ENCODE measurements at places on chromosomes 11 and 22.
A peak's percentile ranks its signal among the peaks of the same experiment; 100 is the strongest.

GRCh38 chr11:83156996-83157593 is at the start of gene PCF11:
PCF11 (plus strand) TSS chr11:83157131; CDS start chr11:83157440, 309 bp downstream.
- no peak for DNase-seq

DNA sequence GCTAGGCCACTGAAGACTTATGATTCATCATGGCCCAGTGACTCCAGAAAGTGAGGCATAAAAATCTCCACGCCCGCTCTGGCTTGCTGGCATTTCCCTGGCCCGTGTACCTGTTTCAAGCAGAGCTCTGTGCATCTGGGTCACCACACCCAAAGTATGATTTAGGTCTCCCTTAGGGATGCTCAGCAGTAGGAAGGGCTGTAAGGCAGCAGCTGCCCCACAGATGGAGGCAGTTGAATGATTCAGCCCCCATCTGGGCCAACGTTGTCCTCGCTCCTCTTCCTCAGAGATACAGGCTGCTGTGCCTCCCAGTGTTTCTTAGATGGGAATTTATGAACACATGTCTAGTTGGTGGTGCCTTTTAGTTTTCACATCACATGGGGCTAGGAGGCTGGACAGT is 21.6 kb downstream of the GPR83 start:
- no peak for DNase-seq

GRCh38 chr11:96105197-96105895 is 181.4 kb upstream of the MTMR2 start:
- no peak for DNase-seq

- no peak for DNase-seq
Measured at GRCh38 chr11:32935462-32936029, 42.9 kb downstream of the QSER1 start.

- no peak for DNase-seq
Measured at GRCh38 chr22:26127126-26127525, 42.1 kb upstream of the SEZ6L start.

DNA sequence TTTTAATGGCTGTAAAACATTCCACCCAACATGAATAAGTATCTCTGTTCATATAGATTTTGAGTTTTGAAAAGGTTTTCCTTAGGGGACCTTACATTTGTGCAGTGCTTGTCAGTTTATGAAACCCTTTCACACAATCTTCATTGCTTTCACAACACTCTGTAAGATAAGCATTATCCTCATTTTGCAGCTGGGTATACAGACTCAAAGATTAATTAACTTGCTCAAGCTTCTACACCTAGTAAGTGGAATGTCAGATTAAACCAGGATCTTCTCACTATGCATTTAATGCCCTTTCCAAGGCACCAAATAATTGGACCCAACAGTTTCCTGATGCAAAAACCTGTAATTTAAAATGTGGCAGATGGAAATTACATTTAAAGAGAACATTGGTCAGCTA is 11.6 kb upstream of the GAB2 start:
- no peak for DNase-seq

GRCh38 chr11:82732734-82733443 is 775 bp downstream of the FAM181B start:
- no peak for DNase-seq

DNA sequence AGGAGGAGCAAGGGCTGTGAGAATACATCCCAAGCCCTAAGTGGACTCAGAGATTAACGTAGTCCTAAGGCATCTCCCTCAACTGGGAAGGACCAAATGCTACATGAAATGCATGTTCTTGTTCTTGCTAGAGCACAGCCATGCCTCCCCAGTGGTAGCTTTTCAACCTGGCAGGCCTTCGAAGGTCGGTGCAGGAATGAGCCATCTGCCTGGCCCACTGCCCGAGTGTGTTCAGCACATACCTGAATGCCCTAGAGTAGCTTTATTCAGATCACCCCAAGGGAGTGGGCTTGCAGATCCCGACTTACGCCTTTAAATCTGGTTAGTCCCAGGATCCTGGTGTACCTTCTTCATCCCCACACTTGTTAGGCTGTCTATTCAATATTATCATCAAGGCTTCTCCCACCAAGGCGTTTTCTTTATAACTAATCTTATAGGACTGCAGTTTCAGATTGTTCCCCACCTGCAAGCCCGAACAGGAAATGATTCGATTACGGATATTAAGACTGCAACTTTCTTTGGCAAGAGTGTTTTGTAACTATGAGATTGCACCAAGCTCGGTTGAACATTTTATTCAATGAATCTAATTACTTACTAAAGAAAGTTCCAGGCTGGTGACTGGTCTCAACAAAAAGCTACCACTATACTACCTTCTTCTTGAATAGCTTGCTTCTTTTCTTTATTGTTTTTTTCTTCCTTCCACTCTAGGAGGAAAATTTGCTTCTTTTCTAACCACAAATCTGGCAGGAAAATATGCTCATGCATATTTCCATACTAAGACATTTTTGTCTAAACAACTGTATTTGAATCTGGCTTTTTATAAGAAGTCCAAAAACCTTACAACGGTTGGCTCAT is 115.6 kb downstream of the SGSM3 start:
- DNase-seq, result no peak

- DNase-seq, result peak; percentile 7
Measured at GRCh38 chr22:21446827-21447690, 20.1 kb upstream of the TMEM191C start.

GRCh38 chr11:77036398-77036797 is 2.2 kb downstream of the B3GNT6 start:
- no peak for DNase-seq

All from activated T-cell treated with anti-CD3 and anti-CD28 coated beads, Interleukin-2, amount 50 U/mL, for 48 hours (primary cell).